ENCODE measurements at places on chromosomes 7 and 10.

GRCh38 chr10:78236416-78237015 is 202.9 kb downstream of the RPS24 start:
- DNase-seq = no peak

DNA sequence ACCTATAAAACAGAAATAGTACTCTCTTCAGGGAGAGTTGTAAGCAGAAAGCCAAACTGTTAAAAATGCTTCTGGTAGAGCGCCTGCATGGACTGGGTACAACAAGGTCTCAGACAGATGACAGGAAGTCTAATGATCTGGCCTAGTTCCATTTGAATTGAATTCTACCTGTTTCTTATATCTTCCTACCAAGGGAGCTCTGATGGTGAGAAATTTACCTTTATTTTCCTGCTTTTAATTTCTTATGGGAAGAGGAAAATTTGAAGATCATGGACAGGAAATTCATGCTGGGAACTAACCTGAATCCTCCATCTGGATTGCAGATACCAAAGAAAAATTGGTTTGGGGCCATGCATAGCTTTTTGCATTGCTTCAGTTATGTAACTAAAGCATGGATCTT is 63.3 kb downstream of the BMPER start:
- DNase-seq = no peak

DNA sequence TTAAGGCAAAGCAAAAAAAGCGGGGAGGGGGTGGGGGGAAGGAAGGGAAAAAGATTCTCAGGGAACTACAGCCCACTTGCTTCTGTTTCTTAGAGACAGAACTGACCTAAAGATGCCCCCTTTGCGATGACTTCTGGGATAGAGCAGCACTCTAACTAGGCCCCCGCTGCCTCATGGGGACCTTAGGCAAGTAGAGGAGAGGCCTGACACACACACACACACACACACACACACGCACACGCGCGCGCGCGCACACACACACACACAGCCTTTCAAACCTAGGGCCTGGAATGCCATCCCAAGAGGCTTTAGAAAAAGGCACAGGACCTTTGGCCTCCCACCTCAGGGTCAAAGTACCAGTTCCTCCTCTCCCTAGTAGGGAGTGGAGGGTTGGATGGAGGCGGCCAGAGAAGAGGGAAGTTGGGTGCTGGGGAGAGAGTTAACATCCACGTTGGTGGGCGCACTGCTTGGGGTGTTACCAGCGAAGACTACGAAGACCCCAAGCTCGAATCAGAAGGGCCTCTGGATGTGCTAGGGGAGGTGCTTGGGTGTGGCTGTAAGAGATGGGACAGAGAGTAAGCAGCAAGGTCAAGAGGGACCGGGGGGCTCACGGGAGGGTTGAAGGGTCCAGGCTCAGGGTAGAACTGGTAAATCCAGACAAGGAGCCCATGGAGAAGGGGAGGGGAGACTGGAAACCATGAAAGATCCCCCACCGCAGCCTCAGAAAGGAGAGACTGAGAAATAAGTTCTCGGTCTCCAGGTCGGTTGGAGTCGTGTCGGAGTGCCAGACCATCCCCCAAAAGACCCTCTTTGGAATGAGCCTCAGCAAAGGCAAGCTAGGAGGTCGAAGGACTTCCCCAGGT is 1.2 kb upstream of the COL1A2 start:
- no peak for DNase-seq

- no peak for DNase-seq
Measured at GRCh38 chr10:77197544-77197943, 440.1 kb downstream of the KCNMA1 start.

GRCh38 chr7:144027070-144027469 is 21.7 kb upstream of the OR2A5 start:
- peak; percentile 26 for DNase-seq

DNA sequence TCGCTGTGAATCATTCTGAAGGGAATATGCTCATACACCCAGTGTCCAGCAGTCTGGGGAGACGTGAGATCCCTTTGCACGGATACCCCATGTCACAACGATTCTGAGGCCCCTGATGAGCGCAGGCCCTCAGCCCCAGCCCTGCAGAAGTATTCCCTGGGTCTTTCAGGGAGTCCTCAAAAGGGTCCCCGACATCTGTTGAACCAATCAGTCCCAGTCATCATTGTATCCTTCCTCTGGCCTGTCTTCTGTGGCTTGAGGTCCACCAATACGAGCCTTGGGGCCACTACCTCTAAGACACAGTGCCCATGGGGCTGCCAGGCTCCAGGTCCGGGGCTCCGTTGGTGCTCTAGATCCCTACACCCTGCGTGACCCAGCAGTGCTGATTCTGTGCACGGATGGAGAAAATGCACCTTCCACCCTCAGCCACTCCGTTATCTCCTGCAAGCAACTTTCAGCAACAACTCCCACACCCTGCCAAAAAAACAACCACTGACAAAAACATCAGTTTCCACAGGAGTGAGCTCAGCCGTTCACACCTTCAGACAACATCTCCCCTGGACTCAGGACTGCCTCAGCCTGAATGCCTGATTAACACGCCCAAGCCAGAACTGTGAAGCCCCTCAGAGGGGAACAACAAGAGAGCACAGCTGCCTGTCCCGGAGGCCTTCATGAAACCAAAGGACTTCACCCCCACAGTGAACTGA is 46.9 kb upstream of the KDM7A start:
- no peak for DNase-seq

- DNase-seq = no peak
Measured at GRCh38 chr10:93958834-93959233, 34.9 kb upstream of the PLCE1 start.

DNA sequence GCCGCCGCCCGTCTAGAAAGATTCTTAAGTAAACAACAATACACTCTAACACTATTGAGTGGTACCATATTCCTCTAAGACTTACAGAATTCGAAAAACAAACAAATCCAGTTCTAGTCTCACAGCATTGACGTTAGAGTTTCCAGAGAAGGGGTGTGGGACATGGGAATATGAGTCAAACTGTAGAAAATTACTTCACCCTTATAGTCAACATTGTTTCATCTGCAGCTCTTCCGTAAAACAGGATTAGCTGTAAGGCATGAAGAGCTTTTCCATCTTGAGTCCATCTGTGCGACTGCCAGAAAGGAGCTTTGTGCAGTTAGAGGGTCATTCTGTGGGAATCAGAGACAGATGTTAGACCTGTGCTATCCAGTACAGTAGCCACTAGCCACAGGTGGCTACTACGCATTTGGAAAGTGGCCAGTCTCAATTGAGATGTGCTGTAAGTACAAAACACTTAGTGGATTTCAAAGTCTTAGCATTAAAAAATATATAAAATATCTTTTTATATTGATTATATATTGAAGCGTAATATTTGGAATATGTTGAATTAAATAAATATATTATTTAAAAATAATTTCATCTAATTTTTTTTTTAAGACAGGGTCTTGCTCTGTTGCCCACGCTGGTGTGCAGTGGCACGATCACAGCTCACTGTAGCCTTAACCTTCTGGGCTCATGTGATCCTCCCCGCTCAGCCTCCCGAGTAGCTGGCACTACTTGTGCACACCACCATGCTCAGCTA is 79.8 kb upstream of the MPP7 start:
- DNase-seq = peak; percentile 90

DNA sequence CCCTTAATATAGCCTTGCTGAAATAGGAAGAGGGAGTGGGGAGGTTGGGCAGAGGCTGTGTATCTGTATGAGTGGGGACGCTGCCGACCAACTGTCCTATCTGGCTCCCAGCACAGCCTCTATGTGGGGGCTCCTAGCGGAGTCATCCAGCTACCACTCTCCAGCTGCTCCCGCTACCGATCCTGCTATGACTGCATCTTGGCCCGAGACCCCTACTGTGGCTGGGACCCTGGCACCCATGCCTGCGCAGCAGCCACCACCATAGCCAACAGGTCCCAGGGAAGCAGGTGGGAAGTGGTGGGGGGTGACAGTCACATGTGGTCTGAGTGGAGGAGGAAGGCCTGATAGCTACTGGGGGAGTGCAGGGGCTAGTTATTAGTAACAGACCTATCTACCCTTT is 6.6 kb downstream of the MRPL43 start:
- no peak for DNase-seq

GRCh38 chr10:88647061-88647615 is 17.1 kb upstream of the LIPF start:
- no peak for DNase-seq

Measured in bronchial epithelial cell (primary cell).